MCF 10A (cell line): ENCODE measurements at places on chromosomes 7 and 10.

DNA sequence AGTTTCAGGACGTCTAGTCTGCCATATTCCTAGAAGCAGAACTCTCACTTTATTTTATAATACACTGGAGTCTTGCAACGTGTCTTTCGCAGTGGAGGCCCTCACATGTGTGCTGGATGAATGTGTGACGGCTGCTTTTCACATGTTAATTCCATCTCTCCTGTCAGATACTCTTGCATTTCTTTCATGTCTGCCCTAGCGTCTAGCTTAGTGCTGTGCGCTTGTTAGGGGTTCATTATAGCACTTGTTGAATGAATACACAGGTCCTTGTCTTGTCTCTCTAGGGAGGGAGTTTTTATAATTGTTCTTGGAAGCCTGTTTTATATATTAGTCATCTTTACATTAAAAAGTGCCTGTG, 94.4 kb downstream of the MAP3K8 start:
- no peak for DNase-seq

- DNase-seq, result no peak
Measured at GRCh38 chr7:27093184-27093895, 2.5 kb downstream of the HOXA1 start.

DNA sequence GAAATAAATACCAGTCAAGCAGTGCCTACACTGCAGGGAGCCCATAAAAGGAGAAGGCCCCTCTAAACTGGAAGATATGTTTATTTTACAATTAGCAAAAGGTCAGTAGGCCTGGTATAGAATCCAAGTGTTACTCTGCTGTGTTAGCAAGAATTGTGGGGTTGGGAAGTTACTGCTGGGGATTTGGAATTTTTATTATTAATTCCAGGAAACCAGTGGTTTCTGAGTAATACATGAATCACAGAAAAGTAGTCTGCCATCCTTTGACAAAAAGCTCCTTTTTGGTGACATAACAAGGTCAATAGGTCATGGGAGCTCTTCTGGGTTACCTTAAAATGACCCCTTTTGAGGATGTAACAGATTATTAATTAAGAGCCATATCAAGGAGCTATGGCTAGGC, 67.4 kb downstream of the ZNF92 start:
- peak; percentile 19 for DNase-seq

DNA sequence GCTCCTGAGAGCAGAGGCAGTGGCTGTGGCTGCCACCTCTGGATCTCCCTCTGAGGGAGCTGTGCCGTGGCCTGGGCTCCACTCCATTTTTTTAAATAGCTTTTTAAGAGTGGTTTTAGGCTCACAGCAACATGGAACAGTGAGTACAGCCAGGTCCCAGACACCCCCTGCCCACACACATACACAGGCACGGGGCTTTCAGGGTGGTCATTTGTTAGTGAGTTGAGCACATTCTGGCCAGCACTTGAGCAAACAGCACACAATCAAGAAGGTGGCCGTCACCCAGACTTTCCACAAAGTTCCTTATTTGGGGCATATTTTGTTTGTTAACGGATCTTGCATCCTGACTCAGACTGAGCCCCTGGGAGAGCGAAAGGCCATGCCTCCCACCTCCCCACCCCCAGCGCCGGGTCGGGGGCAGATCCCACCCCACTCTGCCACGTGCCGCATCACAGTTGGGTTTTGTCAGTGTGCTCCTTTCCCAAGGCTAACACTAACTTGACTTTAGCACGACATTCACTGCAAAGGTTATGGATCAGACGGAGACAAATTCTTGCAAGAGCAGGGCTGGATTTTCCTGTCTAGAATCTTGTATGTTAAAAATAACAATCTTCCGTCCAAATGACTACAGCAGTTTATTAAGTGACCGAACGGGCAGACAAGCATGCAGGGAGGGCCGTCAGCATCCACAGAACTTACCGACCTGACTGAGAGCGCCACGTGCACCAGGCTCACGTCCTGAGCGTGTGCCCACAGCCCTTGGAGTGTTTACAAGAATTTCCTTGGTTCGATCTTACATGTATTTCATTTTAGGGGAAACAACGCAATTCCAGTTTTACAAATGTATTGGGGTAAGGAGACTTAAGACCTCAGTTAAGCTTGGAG, 156.5 kb upstream of the NPS start:
- DNase-seq, result no peak

DNA sequence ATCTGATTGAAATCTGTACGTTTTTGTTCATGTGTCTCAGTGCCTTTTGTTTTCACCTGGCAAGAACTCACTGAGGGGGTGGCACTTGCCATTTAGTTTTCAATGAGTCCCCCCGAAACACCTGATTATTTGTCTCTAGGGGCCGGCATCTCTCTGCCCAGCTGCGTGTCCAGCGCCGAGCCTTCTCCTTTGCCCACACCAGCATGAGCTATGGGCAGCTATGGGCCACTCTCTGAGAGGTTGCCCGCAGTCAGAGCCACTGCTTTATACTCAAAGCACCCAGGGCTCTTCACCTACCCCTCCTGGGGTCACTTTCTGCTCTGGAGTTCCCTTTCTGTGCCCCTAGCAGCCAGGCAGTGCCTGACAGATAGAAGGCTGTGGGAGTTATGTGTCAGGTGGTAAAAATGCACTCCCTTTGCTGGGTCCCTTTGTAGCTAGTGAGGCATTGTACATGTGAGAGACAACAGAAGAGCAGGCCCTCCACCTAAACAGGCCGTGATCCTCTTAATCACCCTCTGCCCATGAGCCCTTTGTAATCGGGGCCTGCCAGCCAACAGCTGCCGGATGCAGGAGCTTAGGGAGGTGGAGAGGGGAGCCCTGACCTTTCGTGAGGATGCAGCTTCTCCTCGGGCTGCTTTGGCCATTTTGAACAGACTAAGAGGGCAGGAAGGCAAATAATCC, 133.1 kb upstream of the NPS start:
- DNase-seq, result no peak
